ENCODE measurements at places on chromosomes 7 and 10.
A peak's percentile ranks its signal among the peaks of the same experiment; 100 is the strongest.

- DNase-seq = peak; percentile 66
Measured at GRCh38 chr7:42993038-42993437, 60.9 kb downstream of the MRPL32 start.

DNA sequence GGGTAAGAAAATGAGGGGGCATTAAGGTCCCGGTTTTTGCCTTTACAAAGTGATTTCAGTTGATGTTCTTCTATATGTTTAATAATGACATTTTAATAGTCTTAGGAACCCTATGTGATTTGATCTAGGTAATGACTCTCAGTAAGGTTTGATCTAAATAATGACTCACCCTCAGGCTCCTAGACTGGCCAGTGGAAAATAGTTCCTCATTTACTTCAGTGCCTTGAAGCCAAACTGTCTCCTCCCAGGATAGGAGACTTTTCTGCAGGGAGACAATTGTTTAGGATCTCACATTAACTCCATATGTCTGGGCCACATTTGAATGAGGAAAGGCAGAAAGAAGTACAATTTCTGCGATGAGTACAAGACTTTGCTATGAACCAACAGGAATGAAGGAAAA is 1331.9 kb downstream of the XPNPEP1 start:
- DNase-seq = no peak

DNA sequence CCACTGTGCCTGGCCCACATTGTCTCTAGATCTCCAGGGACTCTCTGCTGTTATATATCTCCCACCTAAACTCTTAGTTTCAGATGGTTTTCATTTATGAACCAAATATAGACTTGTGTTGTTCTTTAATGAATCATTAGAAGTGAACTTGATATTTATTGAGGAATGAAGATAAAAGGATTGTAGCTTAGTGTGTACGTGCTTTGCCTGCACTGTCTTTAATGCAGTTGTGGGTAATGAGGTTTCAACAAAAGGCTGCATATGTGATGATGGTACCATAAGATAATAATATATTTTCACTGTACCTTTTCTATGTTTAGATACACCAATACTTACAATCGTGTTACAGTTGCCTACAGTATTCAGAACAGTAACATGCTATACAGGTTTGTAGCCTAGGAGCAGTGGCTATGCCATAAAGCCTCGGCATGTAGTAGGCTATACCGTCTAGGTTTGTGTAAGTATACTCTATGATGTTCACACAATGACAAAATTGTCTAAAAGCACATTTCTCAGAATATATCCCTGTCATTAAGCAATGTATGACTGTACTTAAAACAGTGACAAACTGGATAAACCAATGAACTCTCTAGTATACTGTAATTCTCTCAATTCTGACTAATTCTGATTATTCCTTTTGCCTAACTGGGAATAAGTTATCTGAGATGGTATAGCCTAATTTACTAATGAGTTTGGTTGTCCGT is 25.2 kb downstream of the VCL start:
- DNase-seq = no peak

GRCh38 chr10:29957907-29958331 is 101.5 kb downstream of the JCAD start:
- no peak for DNase-seq

DNA sequence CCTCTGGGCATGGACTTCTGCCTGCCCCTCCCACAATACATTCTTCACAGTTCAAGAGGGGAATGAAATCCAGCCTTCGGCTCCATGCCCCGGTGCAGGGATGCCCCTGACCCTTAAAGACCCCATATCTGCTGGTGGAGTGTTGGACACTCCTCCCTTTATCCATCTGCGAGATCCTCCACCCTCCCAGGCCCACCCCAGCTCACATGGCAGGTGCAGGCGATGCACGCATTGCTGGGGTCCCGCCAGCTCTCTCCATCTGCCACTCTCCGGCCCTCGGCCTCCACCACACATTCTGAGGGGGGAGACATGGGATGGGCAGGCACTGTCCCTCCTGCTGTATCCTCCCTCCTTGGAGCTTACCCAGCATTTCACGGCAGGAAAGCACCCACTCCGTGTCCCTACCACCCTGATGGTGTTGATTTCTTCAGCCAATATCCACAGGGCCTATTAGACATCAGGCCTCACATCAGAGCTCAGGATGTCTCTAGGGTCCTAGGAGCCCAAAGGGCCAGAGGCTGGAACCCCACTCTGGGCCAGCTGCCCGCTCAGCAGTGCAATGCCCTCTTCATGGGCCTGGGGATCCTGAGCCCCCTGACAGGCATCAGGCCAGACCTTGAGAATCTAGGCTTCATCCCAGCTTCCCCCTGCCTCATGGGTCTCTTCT is 18.3 kb downstream of the ATP6V1F start:
- DNase-seq = no peak

GRCh38 chr10:30556189-30556588 is 73.4 kb downstream of the LYZL2 start:
- DNase-seq = no peak

GRCh38 chr10:28410420-28411135 is 107.7 kb upstream of the MPP7 start:
- peak; percentile 44 for DNase-seq

- no peak for DNase-seq
Measured at GRCh38 chr7:34109936-34110780, 204.8 kb downstream of the BMPER start.
